ENCODE measurements at places on chromosomes 1 and 21.
A peak's percentile ranks its signal among the peaks of the same experiment; 100 is the strongest.

- DNase-seq, result no peak
Measured at GRCh38 chr1:83555871-83556270, 443.1 kb downstream of the TTLL7 start.

- DNase-seq, result no peak
Measured at GRCh38 chr1:30133414-30134055, 589.9 kb downstream of the MATN1 start.

DNA sequence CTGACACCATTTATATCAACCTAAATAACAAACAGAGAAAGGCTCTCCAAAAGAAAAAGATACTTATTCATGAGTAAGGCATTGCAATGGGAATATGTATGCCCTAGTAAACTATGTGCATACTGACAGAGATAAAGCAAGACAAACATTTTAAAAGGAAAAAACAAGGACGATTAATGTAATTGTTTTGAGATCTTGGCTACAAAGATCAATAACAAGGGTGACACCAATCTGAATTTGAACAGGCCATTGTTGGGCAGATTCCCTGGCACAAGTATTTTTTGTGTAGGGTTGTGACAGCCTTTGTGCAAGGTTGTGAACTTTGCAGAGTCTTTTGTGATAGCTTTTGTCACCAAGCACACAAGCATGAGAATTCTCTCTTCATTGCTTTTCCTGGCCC lies 85.3 kb downstream of the EDEM3 start:
- DNase-seq, result no peak

DNA sequence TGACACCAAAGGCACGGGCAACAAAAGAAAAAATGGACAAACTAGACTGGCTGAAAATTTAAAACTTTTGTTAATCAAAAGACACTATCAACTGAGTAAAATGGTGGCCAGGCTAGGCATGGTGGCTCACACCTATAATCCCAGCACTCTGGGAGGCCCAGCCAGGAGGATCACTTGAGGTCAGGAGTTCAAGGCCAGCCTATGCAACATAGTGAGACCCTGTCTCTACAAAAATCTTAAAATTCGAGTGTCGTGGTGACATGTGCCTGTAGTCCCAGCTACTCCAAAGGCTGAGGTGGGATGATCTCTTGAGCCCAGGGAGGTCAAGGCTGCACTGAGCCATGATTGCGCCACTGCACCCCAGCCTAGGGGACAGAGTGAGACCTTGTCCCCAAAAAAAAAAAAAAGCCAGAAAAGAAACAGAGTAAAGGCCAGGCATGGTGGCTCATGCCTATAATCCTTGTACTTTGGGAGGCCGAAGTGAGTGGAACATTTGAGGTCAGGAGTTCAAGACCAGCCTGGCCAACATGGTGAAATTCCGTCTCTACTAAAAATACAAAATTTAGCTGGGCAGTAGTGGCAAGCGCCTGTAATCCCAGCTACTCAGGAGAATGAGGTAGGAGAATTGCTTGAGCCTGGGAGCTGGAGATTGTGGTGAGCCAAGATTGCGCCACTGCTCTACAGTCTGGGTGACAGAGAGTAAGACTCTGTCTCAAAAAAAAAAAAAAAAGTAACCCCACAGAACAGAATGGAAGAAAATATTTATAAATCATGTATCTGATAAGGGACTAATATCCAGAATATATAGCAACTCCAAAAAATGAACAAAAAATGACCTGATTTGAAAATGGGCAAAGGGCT lies 8.0 kb downstream of the TUT4 start:
- no peak for DNase-seq

GRCh38 chr1:71223641-71224340 lies 143.0 kb upstream of the ZRANB2 start:
- DNase-seq, result no peak

DNA sequence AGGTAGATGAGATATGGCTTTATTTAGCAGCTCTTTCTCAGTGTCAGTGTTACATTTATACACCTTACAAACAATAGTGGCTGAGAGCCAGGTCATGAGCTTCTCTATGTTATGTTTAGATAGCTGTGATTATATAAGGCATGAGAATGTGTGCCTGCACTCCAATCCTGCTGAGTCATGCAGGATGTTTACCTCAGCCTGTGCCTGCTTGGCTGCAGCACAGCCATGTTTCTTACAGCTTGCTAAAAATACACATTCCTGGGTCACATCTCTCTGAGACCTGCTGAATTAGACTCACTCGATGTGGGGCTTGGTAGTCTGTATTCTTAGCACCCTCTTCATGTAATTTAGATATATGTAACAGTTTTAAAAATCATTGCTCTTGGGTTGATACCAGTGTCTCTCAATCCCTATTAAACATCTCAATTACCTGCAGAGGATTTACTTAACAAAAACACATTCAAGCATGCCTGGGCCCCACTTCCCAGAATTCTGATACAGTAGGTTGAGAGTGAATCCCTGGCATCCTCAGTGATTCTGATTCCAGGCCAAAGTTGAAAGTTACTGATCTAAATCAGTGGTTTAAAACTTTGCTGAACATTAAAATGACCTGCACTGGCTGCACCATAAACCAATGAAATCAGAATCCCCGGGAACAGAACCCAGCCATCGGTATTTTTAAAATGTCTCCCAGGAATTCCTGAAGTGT lies 107.5 kb downstream of the GDAP2 start:
- peak; percentile 16 for DNase-seq

DNA sequence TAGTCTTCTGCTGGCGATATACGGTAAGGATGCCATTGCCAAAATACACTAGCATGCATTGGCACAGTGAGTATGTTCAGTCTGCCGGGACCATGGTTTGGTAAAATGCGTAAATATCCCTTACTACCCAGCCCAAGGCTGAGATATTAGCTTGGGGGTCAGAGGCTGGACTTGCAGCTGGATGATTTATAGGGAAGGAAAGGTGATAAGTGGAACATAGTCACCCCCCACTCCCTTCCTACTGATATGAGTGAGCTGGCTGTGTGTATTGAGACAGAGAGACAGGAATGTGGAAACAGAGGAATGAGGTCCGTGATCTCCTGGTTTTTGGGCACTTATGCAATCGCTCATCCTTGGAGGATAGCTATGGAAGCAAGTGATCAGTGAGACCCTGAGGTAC lies 642.8 kb downstream of the KCNT2 start:
- no peak for DNase-seq

DNA sequence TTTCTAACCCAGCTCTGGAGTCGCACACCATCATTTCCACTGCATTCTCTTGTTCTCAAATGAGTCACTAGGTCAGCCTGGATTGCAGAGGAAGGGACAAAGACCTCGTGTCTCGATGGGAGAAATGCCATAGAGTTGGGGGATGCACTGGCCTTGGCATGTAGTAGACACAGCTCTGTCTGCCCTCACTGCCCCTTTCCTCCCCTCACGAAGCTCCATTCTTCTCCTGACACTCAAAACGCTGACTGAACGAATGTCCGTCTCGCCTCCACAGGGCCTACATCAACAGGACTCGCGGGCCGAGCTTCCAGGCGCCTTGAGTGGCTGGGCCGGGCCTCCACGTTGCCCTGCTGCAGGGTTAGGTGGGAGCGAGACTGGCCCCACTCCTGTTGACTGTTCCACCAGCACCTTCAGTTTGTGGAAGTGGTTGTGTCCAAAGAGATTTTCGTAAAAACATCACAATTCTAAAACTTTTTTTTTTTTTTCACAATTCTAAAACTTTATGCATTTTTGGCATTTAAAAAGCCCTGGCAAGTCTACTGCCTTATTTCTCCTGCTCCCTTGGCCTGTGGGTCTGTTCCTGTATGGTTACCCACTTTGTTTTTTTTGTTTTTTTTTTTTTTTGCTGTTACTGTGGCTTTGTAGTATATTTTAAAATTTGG lies 18.8 kb downstream of the PKNOX1 start:
- no peak for DNase-seq

GRCh38 chr1:181112071-181112929 lies 23.8 kb downstream of the IER5 start:
- DNase-seq, result peak; percentile 79

DNA sequence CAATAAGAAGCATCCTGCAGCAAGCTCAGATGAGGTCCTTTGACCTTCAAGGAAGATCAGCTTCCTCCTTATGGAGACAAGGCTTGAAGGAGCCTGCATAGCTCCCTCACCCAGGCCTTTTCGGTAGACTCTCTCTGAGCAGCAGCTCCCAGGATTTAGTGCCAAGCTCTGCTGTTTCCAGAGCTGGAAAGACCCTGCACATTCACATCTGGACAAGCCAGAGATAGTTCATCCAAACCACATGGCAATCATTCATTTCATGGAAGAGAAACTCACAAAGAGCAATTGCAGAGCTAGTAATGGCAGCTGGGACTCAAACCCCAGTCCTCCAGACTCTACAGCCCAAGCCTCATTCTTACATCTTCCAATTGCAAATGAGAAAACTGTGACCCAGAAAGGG lies 76.4 kb upstream of the EDN2 start:
- DNase-seq, result no peak

DNA sequence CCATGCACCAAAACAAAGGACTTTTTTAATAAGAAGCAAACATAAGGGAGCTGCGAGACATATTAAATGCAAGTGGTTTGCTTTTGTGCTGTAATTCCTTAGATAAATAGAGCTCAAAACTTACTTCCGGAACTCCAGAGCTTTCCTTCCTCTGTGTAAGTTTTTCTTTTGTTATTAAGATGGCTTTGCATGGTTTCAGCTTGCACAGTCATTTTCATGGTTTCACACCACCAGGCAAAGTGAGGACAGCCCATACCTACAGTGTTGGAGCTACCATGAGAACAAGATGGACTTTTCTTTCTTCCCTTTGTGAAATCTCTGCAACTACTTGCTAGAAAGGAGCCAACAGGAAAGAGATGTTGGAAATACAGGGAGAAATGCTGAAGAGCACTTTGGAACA lies 368.0 kb downstream of the SETD4 start:
- DNase-seq, result no peak

DNA sequence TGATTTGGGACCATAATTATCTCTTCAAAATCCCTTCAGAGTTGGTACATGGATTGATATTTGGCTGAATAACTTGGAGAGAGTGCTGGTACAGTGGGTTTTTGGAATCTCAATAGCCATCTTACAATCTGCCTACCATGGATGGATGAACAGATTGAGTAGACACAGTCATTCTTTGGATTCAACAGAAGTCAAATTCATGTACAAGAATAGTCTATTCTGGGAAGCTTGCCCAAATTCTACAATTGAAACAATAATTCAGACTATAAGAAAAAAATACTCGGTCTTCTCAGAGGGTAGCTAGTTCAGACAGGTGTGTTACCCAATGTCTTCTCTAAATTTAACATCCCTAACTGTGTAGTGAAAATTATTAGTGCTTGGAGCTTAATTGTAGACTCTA lies 574.0 kb downstream of the LRRIQ3 start:
- no peak for DNase-seq

- no peak for DNase-seq
Measured at GRCh38 chr1:175951627-175952026, 208.2 kb upstream of the TNR start.

DNA sequence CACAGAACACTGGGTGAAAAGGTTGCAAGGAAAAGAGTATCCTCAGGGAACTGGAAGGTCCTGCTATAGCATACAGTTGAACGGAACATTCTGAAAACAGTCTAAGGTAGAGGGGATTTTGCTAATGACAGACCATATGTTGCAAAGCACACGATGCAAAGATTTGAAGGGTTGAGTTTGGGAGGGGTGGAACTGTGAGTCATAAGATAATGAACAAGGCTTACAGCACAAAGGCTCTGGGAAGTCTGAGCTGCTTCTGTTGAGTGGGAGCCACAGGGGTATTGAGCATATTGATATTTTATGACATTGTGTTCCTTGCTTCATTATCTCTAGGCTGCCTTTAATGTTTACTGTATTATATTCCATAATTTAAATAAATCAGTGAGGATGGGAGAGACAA lies 104.9 kb downstream of the PLPPR4 start:
- no peak for DNase-seq

DNA sequence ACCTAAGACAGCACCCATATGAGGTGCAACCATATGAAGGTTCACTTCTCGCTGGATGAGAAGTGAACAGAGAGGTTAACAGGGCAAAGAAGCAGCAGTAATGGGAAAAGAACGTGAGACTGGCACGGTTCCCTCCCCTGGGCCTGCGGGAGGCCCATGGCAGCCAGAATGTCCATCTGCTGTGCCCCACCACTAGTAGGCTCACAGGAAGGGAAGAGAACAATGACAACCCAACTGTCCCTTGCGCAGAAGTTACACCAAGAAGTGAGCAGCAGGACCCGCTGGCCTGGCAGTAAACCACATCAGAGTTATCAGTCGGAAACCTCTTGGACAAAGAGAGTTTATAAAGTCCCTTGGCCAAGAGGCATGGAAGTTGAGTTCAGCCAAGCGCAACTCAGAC lies 11.3 kb downstream of the HIVEP3 start:
- no peak for DNase-seq

DNA sequence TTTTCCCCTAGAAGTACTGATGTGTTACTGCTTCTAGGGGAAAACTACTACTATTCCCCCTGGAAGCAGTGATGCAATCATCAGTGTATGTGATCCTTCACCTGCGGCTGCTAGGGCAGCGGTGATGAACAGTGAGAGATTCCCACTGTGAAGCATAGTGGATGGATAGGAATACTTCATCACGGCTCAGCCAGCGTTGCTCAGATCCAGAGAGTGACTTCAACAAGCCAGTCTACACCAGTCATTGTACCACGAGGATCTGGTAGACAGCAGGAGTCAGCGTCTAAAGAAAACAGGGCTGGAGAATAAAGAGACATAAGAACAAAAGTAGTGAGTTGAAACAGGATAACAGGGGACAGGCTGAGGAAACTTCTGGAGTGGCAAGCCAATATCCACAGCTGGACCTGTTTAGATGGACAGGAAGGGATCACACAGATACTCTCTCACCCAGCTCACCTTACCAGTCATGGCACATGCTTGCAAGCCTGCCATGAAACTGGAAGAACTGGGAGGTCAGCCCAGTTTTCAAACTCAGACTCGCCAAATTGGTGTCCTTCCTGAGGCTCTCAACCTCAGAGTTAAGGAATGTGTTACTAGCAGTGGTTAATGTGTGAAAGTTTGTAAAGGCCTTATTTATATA lies 42.4 kb upstream of the LRRC52 start:
- DNase-seq, result no peak

DNA sequence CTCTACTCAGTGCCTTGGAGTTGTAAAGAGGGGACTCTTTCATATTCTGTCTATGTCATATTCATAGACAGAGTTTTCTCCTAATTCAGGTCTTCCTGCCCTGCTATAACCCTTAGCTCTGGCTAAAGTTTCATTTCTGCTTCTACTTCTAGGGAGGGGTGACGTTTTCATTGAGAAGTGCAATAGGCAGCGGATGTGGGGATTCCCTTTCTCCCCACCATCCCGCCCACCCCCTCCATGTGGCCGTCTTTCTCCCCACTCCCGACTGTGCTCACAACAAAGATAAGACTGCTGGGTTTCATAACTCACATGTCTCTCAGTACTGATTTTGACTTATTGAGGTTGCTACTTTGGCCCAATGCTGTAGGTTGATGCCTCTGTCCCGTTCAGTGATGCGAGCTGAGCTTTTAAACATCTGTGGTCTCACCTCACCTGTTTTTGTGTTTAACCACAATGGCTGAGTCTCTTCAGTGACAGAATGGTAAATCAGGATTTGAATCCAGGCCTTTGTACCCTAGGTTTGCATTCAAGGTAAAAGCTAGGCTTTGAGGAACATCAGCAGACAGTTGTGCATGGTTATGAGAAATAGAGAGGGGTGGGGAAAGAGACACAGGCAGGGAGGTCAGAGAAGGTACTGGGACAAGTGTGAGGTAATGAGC lies 7.8 kb upstream of the KIF14 start:
- DNase-seq, result no peak

- peak; percentile 53 for DNase-seq
Measured at GRCh38 chr1:2277741-2278488, 49.8 kb downstream of the SKI start.
